ENCODE measurements at places on chromosomes 11 and 22. TPM values are rescaled to one million over a fixed set of nuclear protein-coding genes. Genes with fewer than 3 reads are reported as not detected.
A peak's percentile ranks its signal among the peaks of the same experiment; 100 is the strongest.

- H3K27ac ChIP-seq, result no peak overlapping the region
- H3K27me3 ChIP-seq, result peaks cover 67% of the 10 kb centered on the region
- peak overlapping the region; percentile 74 for H3K4me3 ChIP-seq
- peaks cover 35% of the 10 kb centered on the region for H3K4me1 ChIP-seq
- no peak for DNase-seq
Observed at GRCh38 chr11:95088946-95089619, 563 bp upstream of the ENDOD1 start.

DNA sequence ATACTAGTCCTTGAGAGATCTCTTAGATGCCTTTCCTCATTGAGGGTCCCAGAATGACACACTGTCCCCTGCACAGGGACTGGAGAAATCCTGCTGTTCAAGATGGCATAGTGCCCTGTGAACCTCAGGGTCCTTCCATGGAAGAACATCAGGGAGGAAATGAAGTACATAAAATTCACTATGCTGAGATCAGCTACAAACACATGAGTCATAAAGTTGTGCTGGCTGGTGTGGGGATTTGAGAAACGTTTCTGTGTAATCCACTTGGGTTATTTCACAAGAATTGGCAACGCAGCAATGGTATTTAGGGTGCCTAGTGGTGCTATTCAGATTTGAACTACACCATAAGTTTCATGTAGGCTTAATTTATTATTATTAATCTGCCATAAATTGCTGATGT, 174.4 kb downstream of the MAML2 start:
- DNase-seq, result no peak
- H3K27ac ChIP-seq, result no peak overlapping the region
- H3K4me3 ChIP-seq, result no peak overlapping the region
- peaks cover 35% of the 10 kb centered on the region for H3K4me1 ChIP-seq
- no peaks in the 10 kb centered on the region for H3K27me3 ChIP-seq

DNA sequence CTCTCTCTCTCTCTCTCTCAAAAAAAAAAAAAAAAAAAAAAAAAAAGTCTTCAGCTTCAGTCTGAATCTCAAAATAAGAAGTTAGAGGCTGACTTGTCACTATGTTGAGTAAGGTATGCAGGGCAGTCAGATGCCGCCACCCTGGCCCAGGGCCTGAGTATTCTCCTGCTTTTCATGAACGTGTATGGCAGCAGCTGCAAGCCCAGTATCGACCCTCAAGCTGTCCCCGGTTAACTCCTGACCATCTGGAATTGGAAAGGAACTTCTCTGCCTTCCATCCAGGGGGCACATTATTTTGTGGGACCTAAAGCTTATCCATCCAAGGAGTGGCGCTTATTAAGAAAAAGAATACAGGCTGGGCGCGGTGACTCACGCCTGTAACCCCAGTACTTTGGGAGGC, 11.4 kb downstream of the MRGPRD start:
- peaks cover 6% of the 10 kb centered on the region for H3K4me1 ChIP-seq
- no peak overlapping the region for H3K27ac ChIP-seq
- H3K4me3 ChIP-seq, result no peak overlapping the region
- no peaks in the 10 kb centered on the region for H3K27me3 ChIP-seq
- H3K36me3 ChIP-seq, result 0 out of 2 replicates have a peak, but pooled peaks cover 3% of the 10 kb centered on the region

Gene BTBD18
- not detected for total RNA-seq

All from WTC11 (cell line).